ENCODE measurements at places on chromosomes 1 and 21.

DNA sequence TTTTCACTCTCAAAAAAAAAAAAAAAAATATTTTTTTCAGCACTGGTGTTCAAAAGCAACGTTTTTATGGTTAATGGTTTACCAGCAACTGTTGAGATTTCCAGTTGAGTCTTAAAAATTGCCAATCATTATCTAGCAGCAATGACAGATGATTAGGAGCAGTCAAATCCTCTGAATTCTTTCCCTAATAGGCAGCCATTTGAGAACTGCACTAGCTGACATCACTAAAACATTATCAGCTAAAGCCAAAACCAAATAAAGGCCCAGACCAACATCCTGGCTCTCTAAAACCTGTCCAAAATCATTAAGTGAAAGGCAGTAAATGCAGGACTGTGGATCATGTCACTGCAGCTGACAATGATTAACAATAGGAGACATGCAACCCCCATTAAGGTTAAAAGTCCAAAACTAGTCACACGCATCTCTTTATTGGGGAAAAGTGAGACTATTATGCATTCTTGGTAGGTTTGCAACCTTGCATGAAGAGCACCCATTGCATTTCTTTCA lies 14.0 kb downstream of the SFPQ start:
- DNase-seq = no peak

GRCh38 chr1:76744989-76745388 lies 122.3 kb upstream of the ST6GALNAC5 start:
- no peak for DNase-seq

DNA sequence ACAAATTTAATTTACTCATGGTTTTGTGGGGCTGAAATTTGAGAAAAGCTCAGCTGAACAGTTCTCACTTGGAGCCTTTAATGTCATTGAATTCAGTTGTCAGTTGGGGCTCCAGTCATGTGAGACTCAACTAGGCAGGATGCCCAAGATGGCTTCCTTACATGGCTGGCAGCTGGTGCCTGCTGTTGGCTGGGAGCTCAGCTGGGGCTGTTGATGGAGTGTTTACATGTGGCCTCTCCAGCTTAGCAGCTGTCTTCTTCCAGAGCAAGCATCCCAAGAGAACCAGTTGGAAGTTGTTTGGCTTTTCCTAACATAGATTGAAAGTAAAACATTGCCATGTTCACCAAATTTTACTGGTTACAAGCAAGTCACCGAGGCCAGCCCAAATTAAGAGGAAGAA lies 81.8 kb upstream of the KCNA3 start:
- no peak for DNase-seq

DNA sequence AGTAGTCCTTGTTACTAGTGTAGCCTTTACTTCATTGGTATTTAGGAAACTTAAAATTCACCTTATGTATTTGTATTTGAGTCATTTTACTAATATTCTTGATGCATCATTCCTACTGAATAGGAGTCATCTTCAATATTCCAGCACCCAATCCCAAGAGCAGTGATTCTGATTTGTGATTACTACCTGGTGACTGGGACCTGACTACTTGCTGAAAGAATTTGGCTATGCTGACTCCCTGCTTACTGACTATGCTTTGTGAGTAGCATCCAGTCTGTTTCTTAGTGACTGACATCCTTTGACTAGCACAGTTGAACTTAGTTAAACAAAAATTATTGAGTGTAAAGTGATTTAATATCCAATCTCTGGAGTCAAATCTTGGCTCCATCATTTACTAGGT lies 129.9 kb upstream of the NEGR1 start:
- no peak for DNase-seq

GRCh38 chr1:31830511-31830910 lies 14.7 kb upstream of the SPOCD1 start:
- DNase-seq = no peak

DNA sequence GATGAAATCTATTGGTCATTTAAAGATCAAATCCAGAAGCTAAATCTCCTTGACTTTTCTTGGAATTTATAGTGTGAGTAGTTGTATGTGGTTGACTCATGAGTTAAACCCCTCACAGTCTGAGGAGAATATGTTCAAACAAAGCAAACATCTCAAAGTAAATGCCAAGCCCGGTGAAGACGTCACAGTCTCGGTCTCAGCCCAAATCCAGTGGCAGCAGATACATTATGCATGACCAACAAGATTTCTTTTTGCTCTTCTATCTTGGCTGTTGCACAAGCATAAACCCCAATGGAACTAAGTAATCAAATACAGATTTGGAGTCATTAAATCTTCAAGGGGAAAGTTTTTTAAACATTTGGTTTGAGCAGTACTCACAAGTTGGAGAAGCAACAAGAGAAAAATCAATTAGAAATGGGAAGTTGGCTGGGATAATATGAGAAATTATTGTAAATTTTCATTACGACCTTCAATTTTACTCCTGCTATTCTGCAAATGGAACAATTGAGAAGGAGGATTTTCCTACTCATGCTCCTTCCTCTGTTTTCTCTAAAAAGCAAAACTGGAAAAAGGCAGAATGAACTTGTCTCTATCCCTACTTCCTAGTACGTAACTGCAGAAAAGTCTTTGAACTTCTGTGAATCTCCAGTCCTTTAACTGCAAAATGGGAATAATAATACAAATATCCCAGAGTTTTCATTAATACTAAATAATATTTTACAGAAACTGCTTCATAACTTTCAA lies 575.8 kb downstream of the NUF2 start:
- no peak for DNase-seq

DNA sequence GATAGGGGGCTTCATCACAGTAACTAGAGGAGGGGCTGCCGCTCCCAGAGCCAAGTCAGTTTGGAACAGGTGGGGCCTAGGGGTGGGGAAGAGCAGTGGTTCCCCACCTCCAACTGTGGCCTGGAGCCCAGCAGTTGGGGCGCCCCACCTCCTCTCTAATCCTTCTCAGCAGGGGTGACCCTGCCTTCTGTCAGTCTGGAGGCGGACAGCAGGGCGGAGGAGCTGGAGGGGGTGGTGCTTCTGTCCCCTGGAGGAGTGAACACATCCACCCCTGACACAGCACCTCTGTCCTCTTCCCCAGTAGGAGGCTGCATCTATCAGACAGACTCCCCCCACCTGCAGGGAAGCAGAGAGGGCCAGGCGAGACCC lies 73.8 kb downstream of the MRPL37 start:
- no peak for DNase-seq

DNA sequence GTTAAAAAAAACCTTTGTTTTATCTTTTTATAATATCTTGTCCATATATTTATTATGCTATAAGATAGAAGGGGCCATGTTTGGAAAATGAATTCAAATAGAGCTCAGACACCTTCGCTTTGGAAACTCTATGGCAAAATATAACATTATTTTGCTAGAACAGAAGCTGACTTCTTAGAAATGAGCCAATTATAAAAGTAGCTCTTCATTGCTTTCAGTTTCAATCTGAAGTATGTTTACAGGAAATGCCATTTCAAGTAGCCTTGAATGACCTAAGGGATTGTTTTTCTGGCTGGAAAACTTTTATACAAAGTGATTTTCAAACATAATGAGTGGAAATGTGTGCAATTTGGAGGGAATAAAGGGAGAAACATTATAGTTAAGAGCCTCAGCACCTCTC lies 37.8 kb upstream of the GBP5 start:
- DNase-seq = no peak

- DNase-seq = no peak
Observed at GRCh38 chr1:29966526-29967045, 730.3 kb downstream of the PTPRU start.

- no peak for DNase-seq
Observed at GRCh38 chr1:78840453-78841271, 165.9 kb downstream of the ADGRL4 start.

DNA sequence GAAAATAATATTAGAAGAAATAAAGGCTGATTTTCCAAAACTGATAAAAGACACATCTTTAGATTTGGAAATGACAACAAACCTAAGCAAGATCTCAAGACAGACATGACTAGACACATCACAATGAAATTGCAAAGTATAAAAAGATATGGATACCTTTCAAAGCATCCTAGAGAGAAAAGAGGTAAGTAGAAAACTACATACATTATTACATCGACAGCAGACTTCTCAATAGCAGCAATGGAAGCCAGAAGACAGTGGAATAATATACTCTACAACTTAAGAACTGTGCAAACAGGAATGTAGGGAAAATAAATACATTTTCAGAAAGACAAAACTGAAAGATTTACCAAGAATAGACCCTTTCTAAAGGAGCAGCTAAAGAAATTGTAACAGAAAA lies 50.2 kb downstream of the DENND1B start:
- no peak for DNase-seq

DNA sequence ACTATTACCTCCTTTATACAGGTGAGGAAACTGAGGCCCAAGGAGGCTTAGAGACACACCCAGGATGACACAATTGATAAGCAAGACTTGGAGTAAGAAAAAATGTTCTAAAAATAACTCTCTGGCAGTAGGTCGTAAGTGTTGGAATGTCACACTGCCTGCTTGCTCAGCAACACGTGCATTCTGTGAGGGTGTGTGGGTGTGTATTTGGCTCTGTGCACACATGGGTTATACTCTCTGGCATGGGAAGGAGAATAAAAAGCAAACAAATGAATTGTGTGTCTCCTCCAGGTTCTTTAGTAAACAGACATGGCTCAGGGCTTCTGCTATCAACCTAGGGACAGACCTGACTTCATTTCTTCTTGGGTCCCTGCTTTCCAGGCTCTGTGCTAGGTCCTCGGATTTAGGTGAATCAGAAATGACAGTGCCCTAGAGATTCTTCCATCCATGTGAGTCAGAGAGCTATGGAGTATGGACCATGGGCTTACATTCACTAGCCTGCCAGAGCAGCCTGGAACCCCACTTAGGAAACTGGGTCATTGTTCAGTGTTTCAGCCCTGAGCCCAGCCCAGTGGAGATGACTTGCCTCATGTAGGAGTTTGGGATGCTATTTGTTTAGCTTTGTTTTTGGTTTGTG lies 72.4 kb downstream of the ELAVL4 start:
- no peak for DNase-seq

- no peak for DNase-seq
Observed at GRCh38 chr1:36520056-36520455, 37.3 kb upstream of the CSF3R start.

- DNase-seq = no peak
Observed at GRCh38 chr1:25631750-25632485, 15.3 kb downstream of the MAN1C1 start.

DNA sequence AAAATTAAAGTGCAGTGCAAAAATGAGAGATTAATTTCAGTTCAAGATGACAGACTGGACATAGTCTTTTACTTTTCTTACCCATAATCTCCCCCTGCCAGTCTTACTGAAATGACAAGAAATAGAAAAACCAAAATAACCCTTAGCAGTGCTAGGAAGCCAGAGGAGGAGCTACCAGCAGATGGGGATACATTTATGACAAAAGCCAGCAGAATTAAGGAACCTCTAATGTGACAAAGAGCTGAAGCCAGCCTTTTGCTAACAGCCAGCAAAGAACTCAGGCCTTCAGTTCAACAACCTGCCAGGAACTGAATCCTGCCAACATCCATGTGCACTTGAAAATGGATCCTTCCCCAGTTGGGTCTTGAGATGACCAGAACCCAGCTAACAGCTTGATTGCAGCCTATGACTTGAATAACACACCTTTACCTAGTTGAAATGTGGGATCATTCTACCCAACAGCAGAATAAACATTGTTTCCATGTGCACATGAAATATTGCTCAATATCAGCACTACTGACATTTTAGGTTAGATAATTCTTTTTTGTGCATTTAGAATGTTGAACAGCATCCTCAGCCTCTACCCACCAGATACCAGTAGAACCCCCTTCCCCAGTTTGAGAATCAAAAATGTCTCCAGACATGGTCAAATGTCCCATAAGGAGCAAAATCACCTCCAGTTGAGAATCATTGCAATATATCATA lies 7.9 kb upstream of the TRAF5 start:
- no peak for DNase-seq

DNA sequence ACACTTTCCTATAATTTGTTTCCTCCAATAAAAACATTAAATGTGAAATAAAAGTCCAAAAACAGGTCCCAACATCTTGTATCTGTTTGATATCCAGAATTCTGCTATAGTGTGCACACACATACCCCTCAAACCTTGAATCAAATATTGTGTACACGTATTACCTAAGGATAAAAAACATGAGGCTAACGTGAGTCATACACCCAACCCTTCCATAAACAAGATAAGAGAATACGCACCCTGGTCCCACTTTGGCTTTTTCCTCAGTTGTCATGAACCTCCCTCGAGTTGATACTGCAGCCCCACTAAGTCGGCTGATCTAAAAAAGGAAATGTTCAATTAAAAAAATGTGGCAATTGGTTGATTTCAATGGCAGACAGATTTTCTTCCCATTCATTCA lies 5.2 kb downstream of the KHDC4 start:
- DNase-seq = no peak

- DNase-seq = no peak
Observed at GRCh38 chr1:3313576-3313950, 140.9 kb upstream of the ARHGEF16 start.

GRCh38 chr1:9904596-9904995 lies 5.5 kb downstream of the CTNNBIP1 start:
- DNase-seq = no peak

DNA sequence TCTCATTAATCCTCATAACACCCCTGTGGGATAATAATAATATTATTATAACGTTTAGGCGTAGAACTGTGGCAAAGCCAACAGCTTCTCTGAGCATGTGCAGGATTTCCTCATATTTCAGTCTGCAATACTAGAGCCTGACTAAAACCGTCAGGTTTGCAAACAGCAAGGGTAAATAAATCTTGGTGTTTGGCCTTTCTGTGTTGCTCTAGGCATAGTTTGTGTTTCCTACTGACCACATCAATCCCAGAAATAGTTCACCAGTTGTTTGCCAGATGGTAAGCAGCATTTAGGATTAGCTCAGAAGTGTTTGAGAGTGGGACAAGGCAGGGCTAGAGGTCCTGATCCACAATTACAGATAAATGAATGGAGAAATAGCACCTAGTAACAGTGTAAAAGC lies 2.8 kb upstream of the KCNA3 start:
- no peak for DNase-seq

GRCh38 chr1:175599212-175599705 lies 144.1 kb downstream of the TNR start:
- peak; percentile 62 for DNase-seq

DNA sequence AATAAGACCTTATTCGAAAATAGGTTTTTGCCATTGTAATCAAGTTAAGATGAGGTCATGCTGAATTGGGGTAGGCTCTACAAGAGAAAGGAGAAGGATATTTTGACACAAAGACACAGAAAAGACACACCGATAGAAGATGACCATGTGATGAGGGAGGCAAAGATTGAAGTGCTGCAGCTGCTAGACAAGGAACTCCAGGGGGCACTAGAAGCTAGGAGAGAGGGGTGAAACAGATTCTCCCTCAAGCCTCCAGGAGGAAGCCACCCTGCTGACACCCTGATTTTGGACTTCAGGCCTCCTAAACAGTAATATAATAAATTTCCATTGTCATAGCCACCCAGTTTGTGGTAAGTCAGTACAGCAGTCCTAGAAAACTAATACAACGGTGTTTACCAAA lies 506.8 kb upstream of the CAMK1G start:
- no peak for DNase-seq

DNA sequence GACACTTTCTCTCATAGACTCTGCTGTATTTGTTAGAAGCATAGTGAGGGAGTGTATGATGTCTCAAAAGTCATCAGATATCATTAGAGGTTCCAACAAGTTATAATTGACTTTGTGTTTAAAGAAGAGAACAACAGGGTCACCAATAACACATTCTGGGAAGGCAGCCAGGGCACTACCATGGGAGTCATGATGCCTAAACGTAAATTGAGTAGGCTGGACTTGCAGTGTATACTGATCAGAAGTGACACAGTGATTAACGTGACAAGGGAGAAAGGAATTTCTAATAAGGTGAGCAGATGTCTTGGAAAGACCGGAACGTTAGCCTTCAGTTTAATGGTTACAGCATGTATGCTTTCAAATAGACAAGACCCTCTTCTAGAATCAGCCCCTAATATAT lies 973.2 kb downstream of the NCAM2 start:
- no peak for DNase-seq
